ENCODE measurements at places on chromosomes 2 and 18. TPM values are rescaled to one million over a fixed set of nuclear protein-coding genes. Genes with fewer than 3 reads are reported as not detected.

Gene CHAC2
- 7.3 TPM for total RNA-seq

Gene DNAJC5G
- total RNA-seq, result not detected

Gene KCNK3
- total RNA-seq, result not detected

Gene SMYD5
- 26.9 TPM for total RNA-seq

Gene PLEKHA3
- 28.9 TPM for total RNA-seq

Gene G6PC2
- not detected for total RNA-seq

Gene TCF23
- total RNA-seq, result not detected

Gene HOXD10
- not detected for total RNA-seq

Gene ALPI
- total RNA-seq, result not detected

Gene ONECUT2
- total RNA-seq, result not detected

Gene FRZB
- total RNA-seq, result not detected

Gene ST8SIA3
- not detected for total RNA-seq

Gene SERPINB4
- not detected for total RNA-seq

Gene C2orf74
- 7.6 TPM for total RNA-seq

Gene FBXO48
- 4.0 TPM for total RNA-seq

Gene TMEM247
- total RNA-seq, result not detected

Gene HJURP
- 109 TPM for total RNA-seq

Gene ETAA1
- total RNA-seq, result 14.1 TPM
